ENCODE measurements at places on chromosomes 4 and X.

DNA sequence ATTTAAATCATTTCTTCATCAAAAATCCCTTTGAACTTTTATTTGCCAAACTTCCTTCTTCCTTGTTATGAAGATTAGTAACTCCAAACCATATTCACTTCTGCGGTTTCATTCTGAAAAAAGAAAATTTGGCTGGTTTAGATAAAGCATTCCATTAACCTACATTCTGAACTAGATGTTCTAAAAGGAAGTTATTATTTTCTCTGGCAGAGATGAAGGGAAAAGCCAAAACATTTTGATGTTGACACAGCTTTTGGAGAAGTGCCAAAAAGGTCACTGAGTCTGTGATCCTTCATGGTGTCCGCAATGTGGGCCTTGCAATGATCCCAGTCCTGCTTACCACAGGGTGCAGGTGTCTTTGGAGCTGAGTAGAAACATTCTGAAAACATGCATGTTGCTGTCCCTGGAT is 36.0 kb downstream of the CXCL8 start:
- peak; percentile 80 for DNase-seq

DNA sequence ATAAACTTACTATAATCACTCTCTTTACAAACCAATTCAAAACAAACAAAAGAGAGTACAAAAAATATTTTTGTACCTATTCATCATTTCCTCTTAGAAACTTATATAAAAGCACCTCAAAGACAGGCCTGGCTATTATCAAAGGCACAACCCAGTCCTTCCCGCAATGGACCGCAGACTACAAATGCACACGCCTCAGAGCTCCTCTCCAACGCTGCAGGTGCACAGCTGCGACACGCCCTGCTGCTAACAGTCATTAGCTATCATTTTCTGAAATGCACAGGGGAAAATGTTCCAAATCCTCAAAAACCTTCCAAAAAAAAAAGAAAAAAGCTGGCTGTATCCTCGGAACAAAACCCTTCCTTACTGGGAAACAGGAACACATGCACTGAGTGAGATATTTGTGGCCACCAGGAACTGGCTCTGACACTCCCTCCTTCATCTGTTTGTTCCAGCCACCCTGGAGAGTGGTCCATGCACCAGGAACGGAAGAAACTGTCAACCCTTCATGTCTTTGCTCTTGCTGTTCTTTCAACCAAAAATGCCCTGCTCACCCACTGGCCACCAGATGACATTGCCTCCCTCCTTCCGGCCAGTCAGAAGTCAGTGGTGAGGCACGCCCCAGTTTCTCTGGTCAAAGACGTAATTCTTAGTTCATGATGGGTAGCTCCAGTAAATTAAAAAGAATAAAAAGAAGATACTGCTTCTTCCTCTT is 16.7 kb downstream of the IRF2 start:
- no peak for DNase-seq

- no peak for DNase-seq
Observed at GRCh38 chr4:116387937-116388474, 697.4 kb downstream of the TRAM1L1 start.

DNA sequence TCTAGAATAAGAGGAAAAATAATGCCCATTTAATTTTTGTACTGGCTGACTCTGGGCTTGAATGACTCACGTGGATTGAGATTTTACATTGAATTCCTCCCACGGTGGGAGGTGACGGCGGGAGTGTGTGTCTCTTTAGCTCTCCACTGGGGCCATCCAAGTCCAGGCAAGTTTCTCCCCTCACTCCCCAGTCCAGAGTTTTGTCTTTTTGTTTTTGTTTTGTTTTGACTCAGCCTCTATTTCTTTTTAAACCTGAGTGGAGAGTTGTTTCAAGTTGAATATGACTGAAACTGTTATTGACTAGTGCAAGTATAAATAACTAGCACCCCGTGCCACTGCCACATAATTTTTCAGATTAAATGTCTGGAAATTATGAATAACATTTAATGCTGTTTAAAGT is 13.6 kb downstream of the CHST7 start:
- no peak for DNase-seq

DNA sequence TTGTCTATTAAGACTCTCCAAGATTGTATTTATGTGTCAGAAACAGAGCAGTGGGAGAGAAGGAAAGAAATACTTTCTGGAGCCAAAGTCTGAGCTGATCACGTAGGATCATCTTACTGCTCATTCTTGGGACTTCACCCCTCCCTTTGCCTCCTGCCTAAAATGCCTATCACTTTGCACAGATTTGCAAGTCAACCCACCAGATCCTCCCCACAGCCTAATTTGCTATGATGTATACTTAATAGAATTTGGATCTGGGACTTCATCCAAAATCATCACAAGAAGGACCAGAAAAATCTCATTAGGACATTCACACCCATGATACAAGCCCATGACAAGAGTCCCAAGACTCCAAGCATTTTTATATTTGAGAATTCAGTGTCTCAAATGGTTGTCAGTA is 290.2 kb downstream of the FBXW7 start:
- DNase-seq, result no peak

- DNase-seq, result no peak
Observed at GRCh38 chr4:95124906-95125504, 367.2 kb downstream of the BMPR1B start.

- DNase-seq, result no peak
Observed at GRCh38 chr4:57672846-57673433, 562.8 kb upstream of the IGFBP7 start.

- DNase-seq, result no peak
Observed at GRCh38 chr4:73308286-73308685, 49.7 kb upstream of the ANKRD17 start.

DNA sequence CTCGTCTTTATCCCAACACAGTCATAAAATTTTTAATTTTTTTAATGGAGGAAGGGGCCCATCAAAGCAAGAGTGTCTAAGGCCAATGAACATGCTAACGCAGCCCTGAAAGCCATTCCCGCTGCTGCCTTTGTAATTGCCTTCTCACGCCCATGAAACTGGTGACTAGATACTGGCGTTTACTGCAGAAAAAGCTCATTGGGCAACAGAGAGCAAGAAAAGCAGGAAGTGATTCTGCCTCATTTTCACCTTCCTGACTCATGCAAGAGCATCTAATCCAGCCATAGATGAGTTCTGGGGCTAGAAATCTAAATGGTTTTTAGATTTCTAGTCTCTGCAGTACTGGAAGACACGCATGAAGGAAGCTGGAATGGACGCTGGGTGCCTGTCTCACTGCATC is 72.5 kb downstream of the ANXA3 start:
- no peak for DNase-seq

DNA sequence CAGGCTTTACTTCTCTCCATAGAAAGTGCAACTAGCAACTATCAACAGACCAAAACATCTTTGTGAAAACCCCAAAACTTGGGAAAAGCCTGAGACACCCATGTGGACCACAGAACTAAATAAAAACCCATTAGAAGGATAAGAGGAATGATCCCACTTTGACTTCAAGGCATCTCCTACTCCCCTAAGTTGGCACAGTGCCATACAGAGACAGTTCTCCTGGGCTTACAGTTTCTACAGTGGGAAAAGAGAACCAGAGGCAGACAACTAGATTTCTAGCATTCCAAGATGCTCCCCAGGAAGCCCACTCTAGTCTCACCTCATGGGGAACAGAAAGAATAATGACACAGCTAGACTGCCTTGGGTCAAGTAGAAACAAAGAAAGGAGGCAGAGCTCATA is 20.4 kb downstream of the TMLHE start:
- DNase-seq, result no peak

- DNase-seq, result no peak
Observed at GRCh38 chr4:26206999-26207398, 113.8 kb upstream of the RBPJ start.

GRCh38 chr4:102281171-102281839 is 64.0 kb downstream of the SLC39A8 start:
- DNase-seq, result no peak

GRCh38 chrX:46531442-46531841 is 13.8 kb downstream of the ZNF674 start:
- no peak for DNase-seq

DNA sequence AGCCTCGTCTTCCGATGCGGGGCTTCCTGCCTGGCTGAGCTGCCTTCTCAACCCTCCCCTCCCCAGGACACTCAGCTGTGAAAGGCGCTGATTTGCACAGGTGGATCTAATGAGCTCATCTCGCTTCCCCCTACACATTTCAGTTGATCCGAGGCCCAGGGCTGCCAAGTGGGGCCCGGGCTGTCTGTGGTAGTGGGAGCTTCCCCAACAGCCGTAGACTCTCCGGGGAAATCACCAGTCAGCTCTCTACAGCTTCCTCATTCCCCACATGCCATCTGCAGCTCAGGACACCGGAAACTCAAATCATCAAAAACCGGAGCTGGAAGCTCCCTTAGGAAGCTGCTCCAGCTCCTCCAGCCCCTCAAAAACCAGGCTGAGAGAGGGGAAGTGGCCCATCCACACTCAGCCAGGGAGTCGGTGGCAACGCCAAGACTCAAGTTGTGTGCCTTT is 56.2 kb downstream of the SMIM20 start:
- no peak for DNase-seq

DNA sequence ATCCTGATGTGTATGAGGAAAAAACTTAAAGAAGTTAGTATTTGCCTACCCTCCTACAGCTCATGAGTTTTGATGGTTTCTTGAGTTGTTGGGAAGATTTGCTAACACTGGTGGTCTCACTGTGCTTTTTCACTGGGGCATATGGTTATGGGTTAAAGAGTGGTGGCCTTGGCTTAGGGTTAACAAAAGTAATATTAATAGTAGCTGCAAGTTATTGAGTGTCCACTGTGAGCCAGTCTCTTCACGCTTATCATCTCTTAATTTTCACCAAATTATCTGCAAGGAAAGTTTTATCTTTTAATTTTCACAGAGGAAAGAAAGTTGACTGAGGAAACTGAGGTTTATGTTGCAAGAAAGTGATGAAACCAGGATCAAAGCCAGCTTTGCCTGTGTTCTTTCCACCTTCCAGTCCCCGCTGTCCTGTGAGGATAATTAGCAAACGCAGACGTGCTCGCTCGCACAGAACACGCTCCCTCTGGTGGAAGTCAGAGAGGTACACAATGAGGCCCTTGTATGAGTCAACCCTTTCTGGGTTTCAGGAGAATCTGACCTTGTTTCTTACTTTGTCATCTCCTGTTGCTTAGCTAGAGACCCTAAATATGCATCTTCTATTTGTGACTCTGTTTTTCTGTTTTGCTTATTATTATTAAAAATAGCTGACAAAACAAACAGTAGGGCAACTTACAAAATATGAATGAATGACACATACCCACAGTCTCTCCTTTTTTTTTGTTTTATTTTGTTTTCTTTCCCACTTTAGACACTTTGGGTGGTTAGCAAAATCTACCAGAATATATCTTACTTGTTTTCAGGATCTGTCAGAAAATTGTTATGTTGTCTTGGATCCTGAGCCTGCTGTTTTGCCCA is 94.3 kb downstream of the DDIT4L start:
- peak; percentile 63 for DNase-seq

- DNase-seq, result no peak
Observed at GRCh38 chrX:44742480-44743155, 101.2 kb upstream of the DUSP21 start.

DNA sequence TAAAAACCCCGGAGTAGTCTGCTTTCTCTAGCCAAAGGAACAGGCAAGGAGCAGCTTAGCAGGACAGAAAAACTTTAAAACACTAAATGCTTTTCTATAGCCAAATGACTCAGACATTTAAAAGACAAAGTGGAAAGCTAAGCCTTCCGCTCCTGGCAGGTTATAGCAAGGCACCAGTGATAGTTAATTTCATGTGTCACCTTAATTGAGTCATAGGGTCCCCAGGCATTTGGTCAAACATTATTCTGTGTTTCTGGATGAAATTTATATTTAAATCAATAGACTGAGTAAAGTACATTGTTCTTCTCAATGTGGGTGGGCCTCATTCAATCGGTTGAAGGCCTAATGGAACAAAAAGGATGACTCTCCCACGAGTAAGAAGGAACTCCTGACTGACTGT is 885.7 kb upstream of the ADGRL3 start:
- DNase-seq, result no peak

DNA sequence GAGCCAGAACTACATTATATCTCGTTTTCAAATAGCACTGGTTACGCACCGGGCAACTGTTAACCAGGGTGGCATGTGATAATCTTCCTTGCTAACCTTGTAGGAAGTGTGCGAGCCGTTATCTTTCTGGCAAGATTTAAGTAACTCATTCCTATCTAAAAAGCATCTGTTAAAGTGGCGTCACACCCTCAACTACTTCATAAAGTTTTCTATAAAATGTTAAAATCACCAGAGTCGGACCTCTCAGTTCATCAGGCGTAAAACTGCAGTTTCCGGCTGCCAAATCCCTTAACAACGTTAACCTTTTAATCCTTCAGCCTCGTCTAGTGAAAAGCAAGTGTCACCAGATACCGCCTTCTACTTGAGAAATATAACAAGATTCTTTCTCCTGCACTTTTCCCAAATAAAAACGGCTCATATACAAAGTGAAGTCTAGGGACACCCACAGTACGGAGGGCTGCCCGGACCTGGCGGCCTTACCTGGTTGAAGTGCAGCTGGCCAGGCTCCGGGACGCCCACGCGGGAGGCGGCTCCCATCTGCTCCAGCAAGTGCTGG is 1.2 kb downstream of the SLC39A8 start:
- DNase-seq, result no peak

- no peak for DNase-seq
Observed at GRCh38 chr4:130028552-130028951, 932.6 kb downstream of the C4orf33 start.

- DNase-seq, result no peak
Observed at GRCh38 chr4:142414366-142414990, 431.6 kb downstream of the INPP4B start.

- DNase-seq, result no peak
Observed at GRCh38 chr4:57119054-57119651, 9.0 kb upstream of the IGFBP7 start.

- no peak for DNase-seq
Observed at GRCh38 chrX:151713849-151714248, 2.0 kb upstream of the FATE1 start.

- DNase-seq, result no peak
Observed at GRCh38 chr4:75830906-75831305, 71.3 kb downstream of the PPEF2 start.

- no peak for DNase-seq
Observed at GRCh38 chr4:152281211-152281610, 254.7 kb downstream of the FBXW7 start.

DNA sequence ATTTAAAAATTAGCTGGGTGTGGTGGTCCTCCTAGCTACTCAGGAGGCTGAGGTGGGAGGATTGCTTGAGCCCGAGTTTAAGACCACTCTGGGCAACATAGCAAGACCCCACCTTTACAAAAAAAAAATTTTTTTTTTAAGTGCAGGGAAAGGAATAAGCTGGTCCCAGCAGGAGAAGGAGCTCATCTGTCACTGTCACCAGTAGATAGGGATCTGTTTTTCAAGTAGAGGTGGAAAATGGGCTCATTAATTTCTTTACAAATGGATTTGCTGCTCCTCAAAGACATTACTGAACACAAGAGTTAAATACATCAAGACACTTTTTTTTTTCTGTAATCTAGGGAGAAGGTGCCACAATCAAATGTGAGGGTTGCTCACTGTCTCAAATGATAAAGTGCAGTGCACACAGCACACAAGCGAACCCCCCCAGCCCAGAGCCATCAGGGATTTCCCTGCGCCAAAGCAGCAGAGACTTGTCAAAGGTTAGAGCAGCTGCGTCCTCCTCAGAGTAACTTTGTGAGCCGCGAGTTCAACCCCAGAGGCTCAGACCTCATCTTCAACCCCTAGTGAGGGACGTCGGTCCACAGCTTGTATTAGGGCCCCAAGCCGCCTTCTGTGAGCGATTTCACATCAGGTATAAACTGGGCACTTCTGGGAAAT is 14.3 kb upstream of the MTNR1A start:
- DNase-seq, result no peak

Measured in epithelial cell of proximal tubule (primary cell).